ENCODE measurements at places on chromosomes 4 and X.
A peak's percentile ranks its signal among the peaks of the same experiment; 100 is the strongest.

DNA sequence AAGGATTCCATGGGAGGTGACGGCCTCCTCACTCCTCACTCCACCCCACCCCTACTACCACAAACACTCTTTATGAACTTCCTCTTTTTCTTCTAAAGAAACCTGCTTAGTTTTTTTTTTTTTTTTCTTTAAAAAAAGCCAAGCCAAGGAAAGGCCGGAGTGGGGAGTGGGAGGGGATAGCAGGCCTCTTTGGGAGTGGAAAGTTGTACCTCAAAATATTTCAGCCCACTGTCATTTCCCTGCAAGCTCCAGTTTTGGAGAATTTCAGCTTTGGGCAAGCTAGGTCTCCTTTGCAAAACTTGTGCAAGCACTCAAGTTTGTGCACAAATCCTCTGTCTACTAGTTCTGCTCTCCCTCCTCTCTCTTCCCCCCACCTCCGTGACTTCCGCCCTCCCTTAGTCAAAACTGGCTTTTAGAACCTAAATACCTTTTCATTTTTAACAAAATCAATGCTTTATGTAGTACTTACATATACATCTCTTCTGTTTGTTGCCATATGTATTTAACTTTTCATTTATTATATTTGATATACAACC, 512 bp upstream of the ANTXR2 start:
- peak; percentile 12 for DNase-seq

DNA sequence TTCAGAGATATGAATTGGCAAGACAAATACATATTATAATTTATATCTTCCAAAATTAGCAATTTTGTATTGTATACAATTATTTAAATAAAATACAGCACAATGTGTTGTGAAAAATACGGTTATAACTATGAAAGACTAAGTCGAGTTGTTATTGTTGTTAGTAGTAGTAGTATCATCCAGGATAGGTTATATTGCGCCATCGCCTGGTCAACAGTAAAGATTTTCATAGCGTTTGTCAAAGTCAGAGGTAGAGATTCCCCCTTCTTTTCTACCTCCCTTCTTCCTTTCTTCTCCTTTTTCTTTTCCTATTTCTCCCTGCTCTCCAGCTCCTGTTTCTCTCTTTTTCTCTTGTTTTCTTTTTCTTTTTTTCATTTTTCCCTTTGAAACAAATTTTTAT, 499.1 kb upstream of the EPHA5 start:
- DNase-seq, result no peak

- DNase-seq, result no peak
These were observed 45.3 kb upstream of the RPS6KA3 start for GRCh38 chrX:20312018-20312417.

DNA sequence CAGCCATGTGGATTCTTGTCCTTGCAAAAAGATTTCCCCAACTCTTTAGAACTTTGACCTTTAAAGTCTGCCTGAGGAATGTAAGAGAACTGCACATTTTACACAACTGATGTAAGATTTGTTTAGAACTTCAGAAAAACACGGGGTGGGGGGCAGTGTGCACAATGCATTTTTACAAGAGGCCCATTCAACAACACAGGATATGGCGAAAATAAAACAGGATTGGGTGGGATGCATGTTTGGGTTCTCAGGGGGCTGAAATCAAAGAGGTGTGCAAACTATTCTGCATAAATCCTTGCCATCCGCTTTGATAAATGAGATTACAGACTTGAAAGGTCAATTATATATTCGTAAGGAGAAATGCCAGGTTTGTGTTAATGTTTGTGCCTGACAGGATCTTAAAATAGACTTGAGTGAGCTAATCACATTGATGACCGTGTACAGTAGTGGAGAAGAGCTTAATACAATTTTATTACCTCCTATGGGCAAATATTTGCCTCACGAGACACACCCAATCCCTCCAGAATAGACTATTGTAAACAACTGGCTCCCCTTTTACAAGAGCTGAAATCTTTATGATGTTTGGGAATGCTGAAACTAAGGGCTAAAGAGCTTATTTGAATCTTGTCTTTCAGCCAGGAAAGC, 184.1 kb upstream of the LEF1 start:
- DNase-seq, result no peak

DNA sequence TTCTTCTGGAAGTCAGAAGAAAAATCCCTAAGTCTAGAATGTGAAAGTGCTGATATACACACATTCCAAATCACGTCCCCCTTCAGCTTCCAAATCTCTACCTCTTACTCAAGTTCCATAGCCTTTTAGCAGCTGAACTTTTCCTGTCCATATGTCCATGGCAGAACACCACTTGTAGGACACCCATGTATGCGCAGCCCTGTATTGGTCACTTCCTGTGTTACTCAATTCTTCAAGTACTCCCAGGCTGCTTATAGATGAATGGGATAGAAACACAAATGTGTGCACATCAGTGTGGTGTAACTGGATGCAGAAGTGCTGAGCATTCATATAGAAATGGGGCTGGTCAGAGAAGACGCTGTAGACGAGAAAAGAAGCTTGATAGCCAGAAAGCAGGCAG, 18.8 kb downstream of the SRPX2 start:
- DNase-seq, result no peak

DNA sequence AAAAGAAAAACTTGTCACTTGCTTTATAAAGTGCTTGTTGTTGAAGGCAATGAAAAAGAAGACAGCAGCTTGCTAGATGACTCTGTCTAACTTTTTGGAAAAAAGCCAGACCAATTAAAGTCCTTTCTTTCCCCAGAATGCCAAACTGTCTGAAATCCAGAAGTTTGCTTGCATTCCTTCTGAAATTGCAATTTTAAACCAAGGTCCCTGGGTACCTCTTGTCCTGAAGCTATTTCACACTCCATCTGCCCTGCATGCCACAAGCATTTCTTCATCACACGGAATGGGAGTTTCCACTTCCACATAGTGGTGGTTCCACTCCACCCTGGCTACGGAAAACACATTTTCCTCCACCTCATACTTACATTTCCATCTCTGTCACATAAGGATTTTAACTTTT, 101.0 kb downstream of the PAPSS1 start:
- no peak for DNase-seq

DNA sequence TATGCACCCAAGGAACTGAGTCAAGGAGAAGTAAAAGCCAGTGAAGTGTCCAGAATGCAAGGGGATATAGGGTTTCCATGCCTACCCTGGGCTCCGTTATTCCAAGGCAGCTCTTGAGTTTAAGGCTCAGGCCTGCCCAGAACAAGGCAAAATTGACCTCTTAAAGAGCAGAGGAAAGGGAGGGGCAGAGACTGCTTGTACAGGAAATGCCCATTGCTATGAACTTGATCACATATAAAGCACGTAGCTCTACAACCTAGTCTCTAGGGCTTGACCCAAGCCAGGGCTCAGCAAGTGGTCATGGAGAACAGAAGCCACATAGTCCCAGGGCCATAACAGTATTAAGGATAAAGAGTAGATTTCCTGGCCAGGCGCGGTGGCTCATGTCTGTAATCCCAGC, 58.2 kb upstream of the MSN start:
- no peak for DNase-seq

DNA sequence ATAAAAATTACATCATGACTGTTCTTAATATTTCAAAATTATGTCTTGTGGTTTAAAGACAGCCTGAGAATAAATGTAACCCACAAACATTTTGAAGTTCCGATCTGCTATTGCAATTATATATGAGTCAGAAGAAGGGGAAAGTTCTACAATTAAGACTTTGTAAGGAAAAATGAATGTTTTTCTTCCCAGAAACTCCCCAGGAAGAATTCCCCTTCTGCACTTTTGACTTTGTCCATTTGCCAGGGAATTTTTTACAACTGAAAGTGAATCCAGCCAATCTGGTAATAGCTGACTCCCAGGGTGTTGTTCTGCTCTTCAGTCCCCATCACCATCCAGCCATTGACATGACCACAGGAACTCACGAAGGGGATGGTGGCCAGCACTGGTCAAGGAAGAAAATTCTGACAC, 61.6 kb upstream of the NOCT start:
- DNase-seq, result no peak

DNA sequence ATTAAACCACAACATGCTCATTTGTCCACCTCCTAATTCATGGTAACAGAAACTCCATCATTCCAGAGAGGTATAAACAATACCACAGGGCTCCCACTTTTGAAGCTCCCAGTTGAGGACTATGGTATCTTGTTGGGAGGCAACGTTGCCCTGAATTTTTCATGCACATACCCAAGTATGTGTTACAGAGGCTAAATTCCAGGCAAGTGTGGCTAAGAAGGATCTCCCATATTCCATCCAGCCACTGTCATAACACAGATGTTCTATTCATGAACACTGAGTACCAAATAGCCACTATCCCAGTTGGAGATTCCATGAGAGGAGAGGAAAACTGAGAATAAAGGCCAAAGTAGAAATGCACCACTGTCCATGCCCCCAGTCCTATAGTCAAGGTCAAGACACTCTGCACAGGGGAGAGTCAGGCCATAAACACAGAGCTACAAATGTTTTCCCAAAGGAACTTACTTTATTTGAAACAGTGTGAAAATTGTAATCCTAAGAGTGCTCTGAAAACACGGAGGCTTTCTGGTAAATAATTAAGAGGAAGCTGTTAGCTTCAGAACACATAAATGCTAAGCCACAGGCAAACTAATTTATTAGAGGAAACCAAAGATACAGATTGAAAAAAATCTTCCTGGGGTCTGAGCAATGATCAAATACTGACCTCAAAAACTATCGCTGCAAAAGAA, 42.4 kb upstream of the TMPRSS11B start:
- no peak for DNase-seq

DNA sequence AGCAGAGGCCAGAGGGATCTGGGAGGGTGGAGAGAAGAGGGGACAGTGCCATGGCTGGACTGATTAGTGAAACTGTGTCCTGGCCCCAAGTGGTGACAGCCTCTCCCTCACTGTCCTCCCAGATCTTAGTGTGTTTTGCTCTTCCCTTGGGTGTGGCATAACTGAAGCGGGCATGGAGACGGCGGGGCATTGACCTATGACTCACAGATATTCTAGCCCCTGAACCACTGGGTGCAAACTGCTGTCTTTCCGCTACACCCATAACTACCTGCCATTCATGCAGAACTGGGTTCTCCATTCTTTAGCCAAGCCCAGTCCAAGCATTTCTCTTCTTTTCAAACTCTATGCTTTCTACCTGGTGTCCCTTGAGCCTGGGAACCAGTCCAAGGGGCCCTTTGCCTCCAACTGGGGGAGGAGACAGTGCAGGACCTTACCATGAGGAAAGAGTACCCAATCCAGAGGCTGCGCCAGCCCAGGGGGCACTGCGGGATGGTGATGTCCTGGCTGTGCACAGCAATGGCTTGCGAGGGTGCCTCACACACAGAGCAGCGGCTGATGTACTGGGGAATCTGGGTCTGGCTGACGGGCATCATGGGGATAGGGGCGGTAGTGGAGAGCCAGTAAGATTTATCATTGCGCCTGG, 67.6 kb downstream of the ATG4A start:
- no peak for DNase-seq

GRCh38 chr4:73341454-73341853, 62.6 kb upstream of the ALB start:
- DNase-seq, result no peak

DNA sequence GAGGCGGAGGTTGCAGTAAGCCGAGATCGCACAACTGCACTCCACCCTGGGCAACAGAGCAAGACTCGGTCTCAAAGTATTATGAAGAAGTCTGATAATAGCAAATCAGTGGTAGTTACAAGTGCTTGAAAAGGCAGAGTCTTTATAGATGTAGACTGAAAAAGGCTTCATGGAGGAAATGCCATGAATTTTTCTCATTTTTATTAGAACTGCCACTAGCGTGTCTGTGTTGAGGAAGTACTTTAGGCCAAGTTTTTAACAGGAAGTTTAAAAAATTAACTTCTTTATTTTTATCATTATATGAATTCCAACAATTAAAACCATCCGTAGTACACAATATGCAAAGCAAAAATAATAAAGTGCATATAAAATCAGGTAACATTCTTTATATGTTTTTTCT, 32.8 kb upstream of the IL13RA1 start:
- no peak for DNase-seq

- DNase-seq, result no peak
These were observed 51.4 kb downstream of the ATOH1 start for GRCh38 chr4:93879919-93880318.

- no peak for DNase-seq
These were observed 14.2 kb upstream of the ADD1 start for GRCh38 chr4:2829321-2829932.

DNA sequence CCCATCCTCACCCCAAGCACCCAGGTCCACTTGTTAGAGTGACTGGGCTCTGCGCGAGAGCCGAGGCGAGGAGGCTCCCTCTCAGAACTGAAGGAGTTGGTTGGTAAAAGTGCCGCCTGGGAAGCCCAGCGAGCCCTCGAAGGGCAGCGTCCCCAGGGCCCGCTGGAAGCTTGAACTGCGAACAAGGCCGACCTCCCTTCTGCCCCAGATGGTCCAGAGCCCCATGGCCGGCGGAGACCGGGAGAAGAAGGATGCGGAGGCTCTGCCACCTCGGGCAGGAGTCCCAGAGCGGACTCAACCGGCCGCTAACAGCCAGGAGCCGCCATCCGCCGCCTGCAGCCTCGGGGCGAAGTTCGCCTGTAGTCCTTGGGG, 116.3 kb upstream of the TEX13C start:
- no peak for DNase-seq

GRCh38 chrX:27380163-27380845, 82.8 kb downstream of the PPP4R3C start:
- no peak for DNase-seq

DNA sequence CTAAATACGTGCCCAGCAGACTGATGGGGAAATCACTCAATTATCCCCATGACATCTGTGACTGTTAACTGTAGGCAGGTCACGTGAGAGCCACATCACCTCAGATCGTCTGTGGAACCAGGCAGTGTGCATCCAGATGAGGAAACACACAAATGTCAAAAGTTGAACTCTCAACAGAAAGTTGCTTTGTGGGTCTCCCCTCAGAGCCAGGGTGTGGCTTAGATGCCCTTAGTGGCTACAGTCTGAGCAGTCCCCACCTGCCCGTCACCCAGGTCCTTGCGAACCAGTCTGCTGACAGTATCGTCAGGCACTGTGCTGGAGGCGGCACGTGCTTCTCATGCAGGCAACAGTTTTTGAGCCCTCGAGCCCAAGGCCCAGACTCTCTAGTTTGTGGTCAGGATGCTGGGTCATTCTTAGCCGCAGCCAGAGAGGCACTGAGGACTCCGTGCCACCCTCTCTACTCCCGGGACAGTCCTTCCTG, 10.8 kb downstream of the TMEM187 start:
- no peak for DNase-seq

GRCh38 chr4:27112587-27112986, 251.9 kb downstream of the STIM2 start:
- no peak for DNase-seq

Data from CD4-positive, alpha-beta T cell treated with Interferon alpha-2 for 1 hour (primary cell).